Skeletal muscle cell (primary cell): ENCODE measurements at places on chromosomes 7 and 10.

DNA sequence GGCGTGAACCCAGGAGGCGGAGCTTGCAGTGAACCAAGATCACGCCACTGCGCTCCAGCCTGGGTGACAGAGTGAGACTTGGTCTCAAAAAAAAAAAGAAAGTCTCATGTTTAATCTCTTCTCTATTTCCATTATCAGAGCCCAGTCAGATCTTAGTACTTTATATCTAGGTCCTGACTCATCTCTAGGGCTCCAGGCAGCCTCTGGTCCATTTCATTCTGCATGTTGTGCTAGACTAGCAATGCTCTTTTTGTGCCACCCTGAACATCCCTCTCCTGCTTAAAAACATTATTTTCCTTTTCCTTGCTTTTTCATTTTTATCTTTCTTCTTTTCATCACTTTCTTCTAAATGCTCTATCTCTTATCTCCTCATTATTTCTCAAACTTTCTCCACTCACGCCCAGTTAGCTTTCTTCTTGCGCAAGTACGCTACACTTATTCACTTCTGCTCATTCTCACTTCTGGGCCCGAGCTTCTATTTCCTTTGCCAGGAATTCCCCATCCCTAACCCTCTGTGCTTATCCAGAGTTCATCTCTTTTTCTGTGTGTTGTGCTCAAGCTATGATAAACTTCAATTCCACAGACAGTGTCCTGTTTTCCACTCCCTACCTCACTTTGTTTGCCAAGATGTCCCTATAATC, 63.9 kb downstream of the BTAF1 start:
- DNase-seq = no peak

- DNase-seq = no peak
Measured at GRCh38 chr10:35555962-35556930, 48.9 kb upstream of the GJD4 start.

- DNase-seq = no peak
Measured at GRCh38 chr10:110110338-110110737, 97.1 kb upstream of the MXI1 start.

- no peak for DNase-seq
Measured at GRCh38 chr7:103772171-103772773, 217.2 kb downstream of the RELN start.
